Activated CD4-positive, alpha-beta T cell treated with anti-CD3 and anti-CD28 coated beads, Interleukin-2, amount 50 U/mL, for 4 hours (primary cell): ENCODE measurements at places on chromosomes 7 and 10.

DNA sequence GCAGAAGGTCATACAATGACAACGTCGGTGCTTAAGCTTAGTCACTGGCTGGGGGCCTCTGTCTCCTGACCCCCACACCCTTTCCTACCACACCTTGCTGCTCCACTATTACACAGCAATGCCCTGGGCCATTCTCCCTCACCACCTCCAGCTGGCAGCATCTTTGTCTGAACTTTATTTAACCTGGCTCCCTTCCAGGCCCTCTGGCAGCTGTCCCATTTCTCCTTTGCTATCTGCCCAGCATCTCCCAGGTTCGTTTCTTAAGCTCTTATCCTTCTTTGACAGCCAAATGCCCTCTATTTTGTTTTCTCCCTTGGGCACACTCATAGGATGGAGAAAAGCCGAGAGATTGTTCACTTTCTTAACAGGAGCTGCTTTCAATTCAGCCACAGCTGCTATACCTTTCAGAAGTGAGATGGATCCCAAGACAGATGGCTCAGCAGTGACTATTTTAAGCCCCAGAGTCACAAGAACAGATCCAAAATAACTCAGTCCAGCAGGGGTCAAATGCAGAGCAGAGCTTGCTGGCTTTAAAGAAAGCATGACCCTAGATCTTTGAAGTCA, 1277.1 kb upstream of the AUTS2 start:
- DNase-seq: no peak

DNA sequence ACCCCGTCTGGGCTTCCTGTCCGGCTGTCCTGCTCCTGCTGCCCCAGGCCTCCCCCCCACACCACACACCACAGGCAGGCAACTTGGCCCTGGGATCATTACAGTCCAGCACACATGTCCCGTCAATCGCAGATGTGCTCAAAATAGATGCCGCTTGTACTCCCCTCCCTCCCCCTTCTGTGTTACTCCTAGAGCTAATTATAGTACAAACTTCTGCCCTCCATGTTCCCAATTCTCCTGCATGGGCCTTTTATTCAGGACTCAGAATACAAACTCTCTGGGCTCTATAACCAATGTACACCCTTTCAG, at the start of gene SYNPO2L:
Gene SYNPO2L, minus strand, starts transcription at position 40 of the 309 bp plus-strand sequence. CDS start 107 bp downstream, outside the sequence.
- no peak for DNase-seq

GRCh38 chr7:41977151-41977651, 259.8 kb downstream of the GLI3 start:
- no peak for DNase-seq

DNA sequence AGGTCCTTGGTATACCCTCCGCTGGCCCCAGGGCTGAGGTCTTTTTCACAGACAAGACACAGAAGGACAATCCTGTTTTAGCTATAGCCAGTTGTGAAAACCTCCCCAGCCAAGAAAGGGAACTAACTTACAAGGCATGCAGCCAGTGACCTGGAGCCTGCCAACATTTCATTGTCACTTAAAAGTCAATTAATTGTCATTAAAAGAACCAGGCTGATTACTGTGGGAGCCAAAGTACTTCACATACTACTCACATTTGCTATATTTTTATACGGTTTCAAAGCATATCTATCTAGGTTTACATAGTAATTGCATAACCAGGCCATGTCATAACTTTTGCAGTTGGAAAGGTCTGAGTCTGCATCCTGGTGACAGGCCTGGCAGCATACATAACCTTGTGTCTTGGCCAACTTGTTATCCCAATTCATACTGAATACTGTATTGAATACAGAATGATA, 31.1 kb downstream of the NRBF2 start:
- no peak for DNase-seq

GRCh38 chr7:38105874-38106483, 72.1 kb upstream of the STARD3NL start:
- DNase-seq: no peak

- DNase-seq: no peak
Measured at GRCh38 chr10:839550-840205, 91.8 kb downstream of the LARP4B start.

DNA sequence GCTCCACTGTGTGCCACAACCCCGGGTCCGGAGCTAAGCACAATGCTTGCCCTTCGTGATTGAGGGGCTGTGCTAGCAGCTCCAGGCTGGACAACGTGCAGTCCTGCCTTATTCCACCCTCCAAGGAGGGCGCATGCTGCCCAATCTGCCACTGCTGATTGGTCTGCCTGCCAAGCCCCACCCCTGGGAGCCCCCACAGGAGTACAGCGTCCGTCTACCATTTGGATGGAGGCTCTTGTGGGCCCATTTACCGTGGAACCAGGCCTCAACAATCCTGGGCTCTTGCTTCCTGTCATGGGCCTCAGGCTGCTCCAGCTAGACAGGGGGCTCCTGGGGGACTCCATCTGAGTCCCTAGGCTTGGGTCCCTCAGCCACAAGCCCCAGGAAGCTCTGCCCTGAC, 173.3 kb downstream of the SLIT1 start:
- DNase-seq: no peak

- no peak for DNase-seq
Measured at GRCh38 chr10:46534828-46535524, 21.5 kb downstream of the GPRIN2 start.

- no peak for DNase-seq
Measured at GRCh38 chr7:129315960-129316359, 91.1 kb downstream of the AHCYL2 start.

DNA sequence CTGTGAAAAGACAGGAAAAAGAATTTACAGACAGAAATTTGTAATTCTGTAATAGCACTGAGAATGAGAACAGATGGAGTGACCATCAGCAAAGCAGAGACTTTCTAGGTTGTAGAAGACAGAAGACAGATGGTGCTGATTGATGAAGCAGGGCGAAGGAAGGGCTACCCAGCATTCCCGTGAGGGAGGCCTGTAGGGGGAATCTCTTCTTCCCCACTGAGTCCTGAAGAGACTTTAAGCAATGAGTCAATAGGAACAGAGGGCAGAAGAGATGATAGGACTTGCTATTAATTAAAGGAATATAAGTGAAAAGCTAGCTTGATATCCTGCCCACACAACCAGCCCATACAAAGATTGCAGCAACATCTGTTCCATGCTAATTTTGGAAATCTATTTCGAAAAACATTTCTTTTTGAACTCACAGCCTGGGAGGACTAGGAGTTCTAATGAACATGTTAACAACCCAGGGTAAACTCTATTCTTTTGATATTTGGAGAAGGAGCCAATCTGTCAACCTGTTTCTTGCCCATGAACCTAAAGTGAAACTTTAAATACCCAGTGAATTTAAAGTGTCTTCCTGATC, 44.1 kb downstream of the RALA start:
- DNase-seq: no peak

DNA sequence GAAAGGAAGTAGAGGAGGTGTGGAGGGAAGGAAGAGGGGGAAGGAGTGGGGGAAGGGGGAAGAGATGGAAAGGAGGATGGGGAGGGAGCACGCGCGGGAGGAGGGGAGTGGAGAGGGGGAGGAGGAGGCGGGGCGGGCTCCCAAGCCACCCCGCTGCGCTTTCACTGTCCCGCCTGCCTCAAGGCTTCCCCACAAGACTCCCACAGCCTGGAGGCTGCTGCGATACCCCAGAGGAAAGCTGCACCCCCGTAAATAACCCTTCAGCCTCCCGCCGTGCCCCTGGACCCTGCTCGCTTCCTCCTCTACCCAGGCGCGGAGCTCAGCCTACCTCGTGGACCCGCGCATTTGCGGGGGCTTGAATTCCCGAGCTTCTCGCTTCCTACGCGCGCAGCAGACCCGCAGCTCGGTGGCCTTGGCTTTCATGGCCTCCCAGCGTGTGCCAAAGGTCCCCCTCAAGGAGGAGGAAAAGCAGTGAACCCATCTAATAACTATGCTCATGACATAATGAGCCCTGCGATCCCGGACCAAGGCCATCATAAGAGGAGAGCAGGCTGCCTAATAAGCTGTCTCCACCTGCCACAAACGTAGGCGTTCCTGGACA, at the start of gene C10orf67:
Gene C10orf67, minus strand, starts transcription at position 557 of the 601 bp plus-strand sequence. Its CDS starts 23 bp downstream, at position 534.
- DNase-seq: no peak

DNA sequence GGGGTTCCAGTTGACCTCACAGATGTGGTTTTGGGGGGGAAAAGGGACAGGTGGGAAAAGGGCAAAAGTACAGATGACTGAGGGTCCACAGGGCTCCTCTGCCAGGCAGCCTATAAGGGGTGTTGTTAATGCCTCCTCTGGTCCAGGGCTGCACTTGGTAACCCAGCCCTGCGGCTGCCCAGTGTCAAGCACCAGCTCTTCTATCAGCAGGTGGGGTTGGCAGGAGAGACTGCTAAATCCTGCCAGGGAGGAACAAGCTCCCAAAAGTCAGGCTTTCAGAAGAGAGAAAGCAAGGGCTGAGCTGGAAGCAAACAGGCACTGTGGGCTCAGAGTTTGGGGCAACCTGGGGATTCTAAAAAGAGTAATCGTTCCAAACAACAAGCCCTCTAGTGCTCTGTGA, 39.1 kb downstream of the LRRC20 start:
- no peak for DNase-seq

DNA sequence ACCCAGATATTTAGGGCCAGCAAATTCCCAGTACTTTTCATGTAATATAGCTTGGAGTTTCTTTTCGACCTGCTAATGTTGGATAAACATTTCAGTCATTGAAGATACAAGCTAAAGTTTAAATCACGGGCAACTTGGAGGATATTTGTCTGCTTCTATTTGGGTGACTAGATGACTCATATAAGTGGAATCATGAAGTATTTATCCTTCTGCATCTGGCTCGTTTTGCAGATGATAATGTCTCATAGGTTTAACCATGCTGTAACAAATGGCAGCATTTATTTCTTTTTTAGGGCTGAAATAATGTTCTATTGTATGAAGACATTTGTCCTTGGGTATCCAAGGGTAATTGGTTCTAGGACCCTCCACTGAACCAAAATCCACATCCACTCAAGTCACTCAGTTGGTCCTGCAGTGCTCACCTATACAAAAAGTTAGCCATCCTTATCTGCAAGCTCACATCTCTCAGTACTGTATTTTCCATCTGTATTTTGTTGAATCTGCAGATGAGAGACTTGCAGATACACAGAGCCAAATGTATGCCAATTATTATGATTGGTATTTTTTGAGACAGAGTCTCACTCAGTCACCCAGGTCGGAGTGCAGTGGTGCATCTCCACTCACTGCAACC, 187.2 kb upstream of the CSTF2T start:
- no peak for DNase-seq

GRCh38 chr7:120442838-120443237, 169.9 kb downstream of the KCND2 start:
- DNase-seq: no peak

DNA sequence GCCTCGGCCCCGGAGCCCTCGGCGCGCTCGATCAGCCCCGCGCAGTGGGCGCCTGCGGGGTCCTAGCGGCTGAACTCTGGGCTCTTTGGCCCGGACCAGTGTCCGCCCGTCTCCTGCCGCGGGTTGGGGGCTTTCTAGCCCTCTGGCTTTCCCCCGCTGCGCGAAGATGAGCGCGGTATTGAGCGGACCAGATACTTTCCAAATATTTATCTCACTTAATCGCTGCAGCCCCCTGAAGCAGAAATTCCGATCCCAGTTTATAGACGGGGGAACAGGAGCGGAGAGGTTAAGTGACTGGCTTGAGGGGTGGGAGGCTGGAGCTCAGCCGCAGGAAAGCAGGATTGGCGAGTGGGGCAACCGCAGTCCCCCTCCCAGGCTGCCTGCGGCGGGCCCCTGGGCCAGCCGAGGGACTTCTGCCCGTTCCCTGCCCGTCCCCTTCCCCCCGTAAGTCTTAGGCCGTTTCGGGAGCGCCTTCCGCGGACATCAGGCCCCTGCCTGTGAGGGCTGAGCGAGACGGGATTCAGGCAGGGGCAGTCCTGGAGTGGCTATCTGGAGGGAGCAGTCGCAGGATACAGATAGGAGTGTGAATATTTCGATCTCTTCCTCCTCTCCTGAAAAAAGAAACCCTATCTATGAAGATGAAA, 565 bp downstream of the STRIP2 start:
- DNase-seq: no peak

DNA sequence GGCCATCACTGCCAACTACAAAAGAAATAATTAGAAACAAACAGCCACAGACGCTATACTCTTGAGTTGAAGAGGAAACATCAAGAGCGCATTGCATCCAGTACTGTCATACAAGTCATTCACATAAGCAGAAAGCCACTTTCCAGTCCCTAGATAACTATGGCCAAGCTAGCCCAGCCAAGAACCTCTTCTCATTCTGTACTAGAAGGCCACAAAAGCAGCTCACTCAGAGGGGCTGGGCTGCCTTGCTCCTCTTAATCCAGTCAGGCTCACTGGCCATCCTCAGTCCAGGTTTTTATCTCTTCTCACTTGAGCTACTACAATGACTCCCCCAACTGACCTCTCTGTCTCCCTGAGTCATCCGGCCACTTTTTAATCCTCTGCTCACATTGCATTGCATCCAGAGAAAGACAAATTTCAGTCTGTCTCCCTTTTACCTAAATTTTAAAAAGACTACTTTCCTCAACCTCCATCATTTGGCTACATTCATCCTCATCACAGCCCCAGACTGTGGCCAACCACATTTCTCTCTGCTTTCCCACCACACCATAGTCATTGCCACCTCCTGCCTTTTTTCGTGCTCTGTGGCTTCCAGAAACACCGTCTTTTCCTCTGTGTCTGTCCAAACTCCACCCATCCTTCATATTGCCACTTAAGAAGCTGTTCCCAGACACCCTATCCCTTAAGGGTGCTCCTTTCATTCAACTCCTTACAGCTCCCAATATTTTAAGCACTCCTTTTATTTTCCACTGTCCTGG, 25.0 kb downstream of the PPP1R3C start:
- DNase-seq: no peak

DNA sequence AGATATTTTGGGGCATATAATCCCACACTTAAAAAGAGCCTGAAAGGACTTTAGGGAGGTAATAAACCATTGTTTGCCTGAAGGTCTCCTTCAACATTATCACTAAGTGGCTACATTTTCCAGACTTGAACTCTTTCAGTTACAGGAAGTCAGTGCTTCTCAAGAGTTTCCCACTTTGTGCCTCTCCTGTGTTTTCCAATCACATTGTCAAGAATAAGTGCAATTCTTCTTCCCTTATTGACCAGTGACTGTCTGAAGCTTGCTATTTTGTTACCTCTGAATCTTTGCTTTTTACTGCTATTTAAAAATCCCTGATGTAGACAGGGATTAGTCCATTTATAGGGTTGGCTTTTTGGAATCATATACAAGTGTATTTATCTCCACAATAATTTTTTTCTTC, 346.7 kb upstream of the ANKRD30A start:
- DNase-seq: no peak

GRCh38 chr7:149569025-149569725, 71.6 kb upstream of the ZNF746 start:
- no peak for DNase-seq

- DNase-seq: no peak
Measured at GRCh38 chr7:815284-816216, 16.7 kb upstream of the SUN1 start.

DNA sequence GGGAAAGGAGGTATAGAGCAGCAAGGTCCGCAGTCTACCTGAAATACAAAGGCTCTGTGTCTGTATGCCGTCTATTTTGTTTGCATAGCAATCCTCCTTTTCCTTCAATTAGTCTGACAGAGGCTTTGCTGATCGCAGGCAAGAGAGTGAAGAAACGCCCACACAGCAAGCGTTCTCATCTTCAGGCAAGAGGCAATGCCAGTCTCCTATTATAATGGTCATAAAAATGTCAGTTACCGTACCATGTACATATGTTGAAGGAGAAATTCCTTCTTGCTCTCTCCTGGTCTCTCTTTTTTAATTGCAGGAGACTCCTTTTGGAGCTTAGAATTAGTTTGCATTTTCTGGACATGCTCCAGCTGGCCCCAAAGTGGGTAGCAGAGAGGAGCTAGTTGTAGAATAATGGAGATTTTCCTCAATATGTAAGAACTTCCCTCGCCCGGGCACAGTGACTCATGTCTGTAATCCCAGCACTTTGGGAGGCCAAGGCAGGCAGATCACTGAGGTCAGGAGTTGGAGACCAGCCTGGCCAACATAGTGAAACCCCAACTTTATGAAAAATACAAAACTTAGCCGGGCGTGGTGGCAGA, 139.5 kb downstream of the PFKFB3 start:
- DNase-seq: no peak
